ENCODE measurements at places on chromosomes 1 and 21.

DNA sequence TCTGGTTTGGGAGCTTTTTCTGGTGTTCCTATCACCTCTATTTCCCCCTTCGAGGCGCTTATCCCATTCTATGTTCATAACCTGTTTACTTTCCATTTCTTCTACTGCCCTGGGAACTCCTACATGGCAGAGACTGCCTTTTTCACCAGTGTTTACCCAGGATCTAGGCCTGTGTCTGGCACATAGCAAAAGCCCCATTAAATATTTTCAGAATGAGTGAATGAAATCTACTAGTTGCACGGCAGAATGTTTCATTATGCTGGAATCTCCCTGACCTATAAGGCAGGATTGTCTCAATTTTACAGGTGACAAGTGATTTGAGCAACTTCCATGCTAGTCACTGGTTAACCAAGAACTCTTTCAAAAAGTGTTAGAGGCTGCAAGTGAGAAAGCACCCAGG, 70.1 kb downstream of the PGM1 start:
- no peak for DNase-seq

DNA sequence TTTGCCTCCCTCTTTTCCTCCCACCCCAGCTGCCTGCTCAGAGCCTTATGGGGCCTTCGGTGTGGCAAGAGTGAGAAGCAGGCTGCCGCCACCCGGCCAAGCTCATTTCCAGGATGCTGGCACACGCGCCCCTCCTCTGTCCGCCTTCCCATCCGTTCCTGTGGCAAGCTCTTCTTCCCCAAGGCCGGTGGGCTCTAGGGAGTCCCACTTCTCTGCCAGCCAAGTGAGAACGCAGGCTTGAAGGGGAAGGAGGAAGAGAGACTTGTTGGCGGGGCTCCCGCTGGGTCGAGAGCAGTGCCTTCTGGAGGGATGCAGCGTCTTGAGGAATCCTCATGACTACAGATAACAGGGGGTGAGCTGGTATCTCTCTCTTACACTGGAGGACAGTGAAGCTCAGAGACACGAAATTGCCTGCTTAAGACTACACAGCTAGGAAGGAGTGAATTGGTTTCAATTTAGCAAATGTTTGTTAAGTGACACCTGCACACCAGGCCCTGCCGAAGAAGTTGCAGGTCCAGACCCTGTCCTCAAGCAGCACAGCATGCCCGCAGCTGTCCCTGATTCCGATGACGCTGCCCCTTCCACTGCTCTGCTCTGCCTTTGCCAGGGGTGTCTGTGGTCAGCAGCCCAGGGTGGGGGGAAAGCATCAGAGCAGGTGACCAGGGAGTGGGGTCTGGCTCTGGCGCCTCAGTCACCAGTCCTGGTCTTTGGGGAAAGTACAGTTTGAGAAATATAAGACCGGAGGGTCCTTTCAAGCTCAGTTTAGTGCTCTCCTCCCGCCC, 40.1 kb upstream of the FOXO6 start:
- no peak for DNase-seq

DNA sequence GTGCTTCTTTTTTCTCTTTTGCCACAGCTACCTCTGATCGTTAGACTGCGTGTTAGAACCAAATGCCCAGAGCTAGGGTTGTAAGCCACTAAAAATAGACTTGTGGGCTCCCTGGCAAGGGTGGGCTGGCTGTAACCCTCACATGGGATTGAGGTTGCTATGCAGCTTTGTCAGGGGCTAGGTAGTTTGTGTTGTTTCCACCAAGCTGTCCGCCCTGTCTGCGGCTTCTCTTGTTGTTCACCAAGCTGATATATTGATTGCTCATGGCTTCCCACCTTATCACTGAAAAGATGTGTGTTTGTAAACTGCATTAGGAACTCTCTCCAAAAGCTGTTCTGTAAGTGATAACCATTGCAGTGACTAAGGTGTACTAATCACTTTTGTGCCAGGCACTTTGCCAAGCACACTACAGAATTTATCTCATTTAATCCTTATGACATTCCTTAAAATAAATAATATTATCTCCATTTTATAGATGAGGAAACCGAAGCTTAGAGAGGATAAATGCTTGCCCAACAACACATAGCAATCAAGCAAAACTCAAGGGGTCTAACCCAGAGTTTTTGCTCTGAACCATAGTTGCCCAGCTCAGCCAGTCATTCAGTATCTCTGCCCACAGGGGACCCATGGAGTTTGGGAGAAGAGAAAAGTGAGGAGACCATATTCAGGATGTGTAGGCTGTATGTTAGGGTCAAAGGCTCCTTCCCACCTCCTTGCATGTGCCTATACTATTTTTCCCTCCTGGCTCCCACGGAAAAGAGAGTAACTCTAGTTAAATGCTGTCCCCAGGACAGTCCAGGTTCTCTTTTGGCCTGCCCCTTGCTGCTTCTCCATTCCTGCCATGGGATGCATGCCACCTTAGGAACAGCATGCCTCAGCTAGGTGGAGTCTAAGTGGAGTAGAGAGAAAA, 42.2 kb upstream of the TARBP1 start:
- DNase-seq: no peak

- DNase-seq: no peak
Observed at GRCh38 chr1:218414060-218414728, 69.1 kb downstream of the TGFB2 start.

- no peak for DNase-seq
Observed at GRCh38 chr1:29470087-29470787, 233.9 kb downstream of the PTPRU start.

All from activated T-helper 1 cell treated with Interleukin-2 at 50 U/mL for 16 hours (primary cell).